ENCODE measurements at places on chromosomes 4 and X.

DNA sequence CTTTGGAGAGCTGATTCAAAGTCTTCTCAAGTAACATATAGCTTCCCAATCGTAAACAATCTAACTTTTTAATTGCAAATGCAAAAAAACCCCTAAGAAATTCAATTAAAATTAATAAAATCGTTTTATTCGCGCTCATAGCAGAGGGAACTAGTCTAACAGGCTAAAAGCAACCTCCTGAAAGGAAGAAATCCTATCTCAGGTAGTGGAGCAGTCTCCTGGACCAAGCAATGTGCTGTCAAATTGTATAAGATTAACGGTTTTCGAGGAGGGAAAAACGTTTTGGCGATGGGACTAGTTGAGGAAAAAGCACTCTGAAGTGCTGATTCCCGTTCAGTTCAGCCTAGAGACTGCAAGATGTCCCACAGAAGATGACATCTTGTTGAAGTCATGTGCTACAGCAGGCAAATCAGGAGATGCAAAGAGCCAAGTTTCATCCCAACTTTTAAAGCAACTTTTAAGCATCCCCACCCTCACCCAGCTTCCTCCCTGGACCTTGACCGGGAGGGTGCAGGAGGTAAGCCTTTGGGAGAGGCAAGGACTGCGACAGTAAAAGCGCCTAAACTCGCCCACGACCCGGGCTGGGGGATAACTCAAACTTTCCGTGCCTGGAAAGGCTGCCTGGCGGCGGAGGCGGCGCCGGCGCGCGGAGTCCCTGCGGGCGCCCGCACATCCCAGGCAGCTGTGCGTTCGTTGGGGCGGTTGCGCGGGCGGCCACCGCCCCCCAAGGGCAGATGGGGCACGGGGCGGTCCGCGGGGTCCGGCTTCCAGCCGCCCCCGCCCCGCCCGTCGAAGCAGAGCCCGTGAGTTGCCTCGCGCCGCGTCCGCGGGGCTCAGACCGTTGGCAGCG lies 784 bp downstream of the MAP7D3 start:
- DNase-seq: no peak

GRCh38 chr4:56217343-56217890 lies 169.9 kb downstream of the AASDH start:
- DNase-seq: no peak

GRCh38 chr4:36312511-36312910 lies 31.1 kb downstream of the DTHD1 start:
- no peak for DNase-seq

- DNase-seq: no peak
These were observed 56.8 kb downstream of the TSPAN7 start for GRCh38 chrX:38618180-38618579.

GRCh38 chrX:136162827-136163570 lies 15.7 kb downstream of the FHL1 start:
- no peak for DNase-seq

DNA sequence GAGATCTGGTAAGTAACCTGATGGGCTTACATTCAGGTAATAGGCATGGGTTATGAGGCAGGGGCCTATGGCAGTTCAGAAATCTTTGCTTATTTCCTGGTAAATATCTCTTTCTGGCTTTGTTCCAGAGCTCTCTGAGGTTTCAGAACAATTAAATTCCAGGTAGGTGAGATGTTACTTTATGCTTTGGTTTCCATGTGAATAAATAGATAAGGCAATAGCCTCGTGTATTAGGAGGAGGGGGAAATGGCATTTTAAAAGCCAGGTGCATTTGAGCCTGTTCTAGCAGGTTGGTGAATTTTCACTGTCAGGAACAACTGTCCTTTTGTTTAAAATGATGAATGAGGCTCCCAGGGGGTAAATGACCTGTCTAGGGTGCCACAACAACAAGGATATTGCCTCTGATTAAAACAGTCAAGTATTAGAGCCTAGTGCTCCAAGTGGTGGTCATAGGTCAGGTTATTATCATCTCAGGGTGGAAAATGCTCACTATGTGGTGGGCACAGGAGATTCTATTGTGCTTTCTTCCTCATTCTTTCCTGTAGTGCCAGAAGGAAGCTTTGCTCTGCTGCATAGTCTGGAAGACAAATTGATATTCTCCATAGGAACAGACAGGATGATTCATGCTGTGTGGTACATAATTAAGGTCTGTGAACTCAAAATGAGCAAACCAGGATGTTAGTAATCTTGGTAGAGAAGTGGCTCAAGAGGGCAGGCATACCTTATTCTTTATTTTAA lies 296.2 kb downstream of the INPP4B start:
- no peak for DNase-seq
